ENCODE measurements at places on chromosomes 4 and X. TPM values are rescaled to one million over a fixed set of nuclear protein-coding genes. Genes with fewer than 3 reads are reported as not detected.

LRRC66 gene
- 0.33 TPM for total RNA-seq

MTTP gene
- total RNA-seq: not detected

FGB gene
- not detected for total RNA-seq

CXCL1 gene
- 52.7 TPM for total RNA-seq

SORBS2 gene
- total RNA-seq: 218 TPM

TLR2 gene
- total RNA-seq: 15.8 TPM

AMER1 gene
- 7.6 TPM for total RNA-seq

TCEANC gene
- 5.3 TPM for total RNA-seq

TRPC3 gene
- total RNA-seq: 0.26 TPM

IBSP gene
- total RNA-seq: not detected

FGF13 gene
- total RNA-seq: 1.0 TPM

STARD8 gene
- total RNA-seq: 6.0 TPM

SLC26A1 gene
- total RNA-seq: 1.6 TPM

OTC gene
- 3.6 TPM for total RNA-seq

GABRG1 gene
- not detected for total RNA-seq

MAGEE1 gene
- total RNA-seq: 5.9 TPM

- H3K27me3 ChIP-seq: no peaks in the 10 kb centered on the region
- no peak overlapping the region for H3K4me3 ChIP-seq
- H3K27ac ChIP-seq: no peak overlapping the region
- H3K36me3 ChIP-seq: no peaks in the 10 kb centered on the region
Measured at GRCh38 chrX:42460706-42461105, 317.3 kb downstream of the PPP1R2C start.

- no peak overlapping the region for H3K4me3 ChIP-seq
- no peak for DNase-seq
Measured at GRCh38 chr4:154609532-154609931, 2.9 kb downstream of the FGG start.

DNA sequence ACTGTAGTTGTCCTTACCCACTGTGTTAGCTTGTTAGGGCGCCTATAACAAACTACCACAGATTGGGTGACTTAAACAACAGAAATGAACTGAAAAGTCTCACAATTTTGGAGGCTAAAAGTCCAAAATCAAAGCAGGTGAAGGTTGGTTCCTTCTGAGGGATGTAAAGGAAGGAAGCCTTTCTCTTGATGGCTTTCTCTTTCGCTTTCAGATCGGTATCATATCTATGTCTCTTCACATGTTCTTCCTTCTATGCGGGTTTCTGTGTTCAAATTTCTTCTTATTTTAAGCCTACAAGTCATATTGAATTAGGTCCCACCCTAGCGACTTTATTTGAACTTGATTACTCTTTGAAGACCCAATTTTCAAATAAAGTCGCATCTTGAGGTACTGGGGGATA, 118.6 kb downstream of the CPXCR1 start:
- no peak overlapping the region for H3K4me3 ChIP-seq
- H3K27ac ChIP-seq: no peak overlapping the region
- DNase-seq: no peak
- no peaks in the 10 kb centered on the region for H3K27me3 ChIP-seq

DNA sequence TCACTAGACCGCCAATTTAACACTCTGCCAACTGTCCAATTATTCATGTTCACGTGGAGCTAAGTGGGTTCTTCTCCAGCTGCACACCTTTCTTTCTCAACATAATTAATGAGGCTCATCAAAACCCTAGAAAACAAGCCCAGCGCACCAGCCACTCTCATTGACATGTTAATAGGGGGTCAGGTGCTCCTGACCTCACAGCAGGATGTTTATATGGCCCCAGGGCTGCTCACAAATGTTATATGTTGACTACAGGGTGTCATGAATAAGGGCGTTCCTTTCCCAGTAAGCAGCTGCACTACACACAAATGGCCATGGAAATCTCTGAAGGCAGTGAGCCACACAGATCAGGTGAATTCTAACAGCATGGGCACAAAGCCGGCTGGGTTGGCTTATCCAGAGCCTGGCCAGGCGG, 209.8 kb downstream of the MGST2 start:
- no peak overlapping the region for H3K27ac ChIP-seq
- H3K4me3 ChIP-seq: no peak overlapping the region
- H3K36me3 ChIP-seq: no peaks in the 10 kb centered on the region
- DNase-seq: no peak

- H3K4me3 ChIP-seq: no peak overlapping the region
- no peaks in the 10 kb centered on the region for H3K27me3 ChIP-seq
- H3K4me1 ChIP-seq: peaks cover 17% of the 10 kb centered on the region
- no peak overlapping the region for H3K27ac ChIP-seq
- no peak for DNase-seq
Measured at GRCh38 chr4:186151499-186151898, 39.9 kb upstream of the CYP4V2 start.

DNA sequence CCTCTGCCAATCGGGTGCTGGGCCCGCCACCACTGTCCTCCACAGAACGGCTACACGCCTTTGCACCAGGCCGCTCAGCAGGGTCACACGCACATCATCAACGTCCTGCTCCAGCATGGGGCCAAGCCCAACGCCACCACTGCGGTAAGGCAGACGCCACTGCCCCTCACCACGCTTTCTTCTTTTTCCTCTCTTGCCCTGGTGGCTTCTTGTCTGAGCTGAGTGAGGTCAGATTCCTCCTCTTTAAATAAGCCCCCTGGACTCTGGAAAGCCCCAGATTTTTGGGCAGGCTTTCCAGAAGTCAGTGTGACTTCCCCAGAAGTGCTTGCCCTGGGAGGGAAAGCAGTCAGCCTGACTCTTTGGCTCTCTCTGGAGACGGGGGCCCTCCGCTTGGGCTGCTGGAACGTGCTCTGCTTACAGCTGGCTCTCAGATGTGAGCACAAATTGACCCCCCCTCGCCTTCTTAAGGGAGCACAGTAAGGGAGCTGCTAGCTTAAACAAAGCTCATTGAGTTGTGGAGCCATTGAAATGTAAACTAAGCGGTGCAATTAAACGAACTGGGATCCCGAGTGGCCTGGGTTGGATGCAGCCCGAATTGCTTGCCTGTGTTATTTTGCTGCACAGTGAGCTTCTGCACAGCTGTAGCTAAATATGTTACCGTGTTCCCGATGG, 243.1 kb downstream of the ANK2 start:
- H3K36me3 ChIP-seq: no peaks in the 10 kb centered on the region
- no peaks in the 10 kb centered on the region for H3K4me1 ChIP-seq
- H3K27me3 ChIP-seq: no peaks in the 10 kb centered on the region
- DNase-seq: no peak
- H3K4me3 ChIP-seq: no peak overlapping the region

DNA sequence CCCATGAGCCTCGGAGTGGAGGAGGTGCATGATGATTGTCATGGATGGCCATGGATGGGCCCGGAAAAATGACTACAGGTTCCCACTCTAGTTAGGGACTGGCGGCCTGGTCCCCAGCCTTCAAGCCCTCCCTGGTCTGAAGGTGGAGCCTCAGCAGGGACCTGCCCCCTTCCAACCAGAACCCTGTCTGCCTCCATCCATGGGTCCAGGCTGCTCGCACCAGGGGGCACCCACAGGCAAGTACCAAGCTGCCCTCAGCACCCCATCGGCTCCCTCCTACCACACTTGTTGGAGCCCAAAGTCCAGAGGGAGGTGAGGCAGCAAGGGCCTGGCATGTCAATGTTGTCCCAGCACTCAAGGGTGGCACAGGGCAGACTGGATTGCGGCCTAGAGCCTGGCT, 2468.6 kb downstream of the PCDH7 start:
- no peaks in the 10 kb centered on the region for H3K27me3 ChIP-seq
- H3K4me1 ChIP-seq: no peaks in the 10 kb centered on the region

- H3K36me3 ChIP-seq: no peaks in the 10 kb centered on the region
- H3K4me1 ChIP-seq: peaks cover 34% of the 10 kb centered on the region
- H3K27me3 ChIP-seq: no peaks in the 10 kb centered on the region
- peak overlapping the region; percentile 26 for H3K4me3 ChIP-seq
- no peak for DNase-seq
- H3K27ac ChIP-seq: peak overlapping the region; percentile 88
Measured at GRCh38 chrX:12975670-12975965, 708 bp downstream of the TMSB4X start.

DNA sequence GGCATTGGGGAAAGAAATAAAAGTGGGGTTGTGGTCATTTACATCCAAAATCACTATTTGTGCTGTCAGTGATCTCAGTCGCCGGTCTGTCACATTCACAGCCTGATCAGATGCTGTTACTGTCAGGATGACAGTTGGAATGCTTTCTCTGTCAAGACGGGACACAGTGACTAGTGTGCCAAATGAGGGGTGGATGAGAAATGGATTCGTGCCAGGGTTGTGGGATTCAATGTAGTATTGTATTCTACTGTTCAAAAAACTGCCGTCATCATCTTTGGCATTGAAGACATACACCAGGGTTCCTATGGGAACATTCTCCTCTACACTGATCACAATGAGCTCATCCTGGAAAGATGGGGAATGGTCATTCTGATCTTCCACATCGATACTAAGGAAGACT, 171.1 kb downstream of the DCHS2 start:
- H3K27me3 ChIP-seq: no peaks in the 10 kb centered on the region
- no peaks in the 10 kb centered on the region for H3K4me1 ChIP-seq
- no peaks in the 10 kb centered on the region for H3K36me3 ChIP-seq
- H3K27ac ChIP-seq: no peak overlapping the region

GRCh38 chr4:91373546-91373945, 930.2 kb upstream of the GRID2 start:
- H3K4me1 ChIP-seq: no peaks in the 10 kb centered on the region
- no peak overlapping the region for H3K4me3 ChIP-seq
- H3K27me3 ChIP-seq: no peaks in the 10 kb centered on the region
- no peak for DNase-seq
- H3K36me3 ChIP-seq: no peaks in the 10 kb centered on the region
- H3K27ac ChIP-seq: no peak overlapping the region

GRCh38 chr4:148292686-148293085, 149.5 kb downstream of the NR3C2 start:
- H3K27ac ChIP-seq: no peak overlapping the region
- H3K27me3 ChIP-seq: no peaks in the 10 kb centered on the region
- peaks cover 54% of the 10 kb centered on the region for H3K4me1 ChIP-seq

GRCh38 chrX:54885740-54886139, 34.9 kb upstream of the TRO start:
- H3K27me3 ChIP-seq: no peaks in the 10 kb centered on the region
- H3K4me1 ChIP-seq: no peaks in the 10 kb centered on the region
- no peak overlapping the region for H3K4me3 ChIP-seq
- H3K36me3 ChIP-seq: no peaks in the 10 kb centered on the region

GRCh38 chrX:11321986-11322385, 28.8 kb downstream of the AMELX start:
- no peaks in the 10 kb centered on the region for H3K36me3 ChIP-seq
- no peak for DNase-seq
- H3K4me1 ChIP-seq: no peaks in the 10 kb centered on the region
- no peak overlapping the region for H3K27ac ChIP-seq
- H3K4me3 ChIP-seq: no peak overlapping the region
- H3K27me3 ChIP-seq: no peaks in the 10 kb centered on the region

- H3K36me3 ChIP-seq: no peaks in the 10 kb centered on the region
- H3K4me1 ChIP-seq: no peaks in the 10 kb centered on the region
- H3K27ac ChIP-seq: no peak overlapping the region
- DNase-seq: no peak
Measured at GRCh38 chr4:82293304-82293703, 80.5 kb downstream of the HNRNPD start.

DNA sequence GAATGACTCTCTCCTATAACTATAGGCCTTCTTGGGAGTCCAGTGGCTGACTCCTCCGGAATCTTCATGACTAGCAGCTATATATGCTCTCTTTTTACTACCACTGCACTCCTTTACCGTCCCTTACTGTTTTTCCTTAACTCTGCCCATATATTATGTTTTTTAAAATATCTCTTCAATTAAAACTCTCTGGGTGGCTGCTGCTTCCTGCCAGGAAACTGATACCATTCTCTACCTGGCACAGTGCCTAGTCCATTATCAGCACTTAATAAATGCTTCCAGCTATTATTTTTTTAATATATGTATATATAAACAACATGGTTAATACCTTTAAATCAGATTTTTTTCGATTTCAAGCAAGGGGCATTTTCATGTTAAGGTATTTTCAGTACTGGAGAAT, 136.6 kb upstream of the FAM47B start:
- no peaks in the 10 kb centered on the region for H3K27me3 ChIP-seq
- no peak overlapping the region for H3K4me3 ChIP-seq
- DNase-seq: no peak
- no peak overlapping the region for H3K27ac ChIP-seq
- H3K36me3 ChIP-seq: no peaks in the 10 kb centered on the region
- no peaks in the 10 kb centered on the region for H3K4me1 ChIP-seq

- no peak for DNase-seq
- no peaks in the 10 kb centered on the region for H3K4me1 ChIP-seq
Measured at GRCh38 chrX:107894038-107894437, 68.4 kb downstream of the MID2 start.

DNA sequence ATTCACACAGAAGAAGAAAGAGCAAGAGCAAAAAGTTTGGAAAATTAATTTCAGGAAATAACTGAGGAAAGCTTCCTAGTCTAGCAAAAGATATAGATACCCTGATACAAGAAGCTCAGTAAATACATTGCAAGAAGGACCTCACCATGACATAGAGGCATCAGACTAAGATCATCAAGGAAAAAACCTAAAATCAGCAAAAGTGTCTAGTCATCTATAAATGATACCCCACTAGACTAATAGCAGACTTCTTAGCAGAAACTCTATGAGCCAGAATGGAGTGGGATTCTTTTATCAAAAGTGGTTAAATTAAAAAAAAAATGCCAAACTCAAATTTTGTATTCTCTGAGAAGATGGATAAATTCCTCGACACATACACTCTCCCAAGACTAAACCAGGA, 10.5 kb upstream of the APOOL start:
- no peaks in the 10 kb centered on the region for H3K36me3 ChIP-seq
- H3K4me1 ChIP-seq: no peaks in the 10 kb centered on the region
- DNase-seq: no peak
- H3K27ac ChIP-seq: no peak overlapping the region
- H3K27me3 ChIP-seq: no peaks in the 10 kb centered on the region
- H3K4me3 ChIP-seq: no peak overlapping the region

DNA sequence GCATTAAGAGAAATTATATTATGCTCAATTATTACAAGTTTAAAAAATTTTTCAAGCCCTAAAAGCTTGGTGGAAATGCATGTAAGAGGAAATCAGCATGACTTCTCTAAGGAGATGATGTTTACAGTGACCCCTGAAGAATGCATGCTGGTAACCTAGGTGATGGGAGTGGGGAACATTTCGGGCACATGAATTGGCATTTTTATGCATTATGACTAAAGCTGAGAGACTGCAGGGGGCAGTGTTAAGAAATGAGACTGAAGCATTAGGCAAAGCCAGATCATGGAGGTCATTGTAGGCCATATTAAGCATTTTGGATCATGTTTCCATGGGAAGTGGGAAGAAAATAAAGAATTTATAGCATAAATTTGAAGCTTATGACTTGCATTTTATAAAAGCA, 421.3 kb downstream of the FAT4 start:
- no peaks in the 10 kb centered on the region for H3K36me3 ChIP-seq
- no peak overlapping the region for H3K4me3 ChIP-seq
- no peak for DNase-seq
- no peaks in the 10 kb centered on the region for H3K27me3 ChIP-seq

GRCh38 chr4:184897895-184898294, 72.1 kb upstream of the ACSL1 start:
- H3K4me3 ChIP-seq: no peak overlapping the region
- H3K27ac ChIP-seq: no peak overlapping the region
- no peak for DNase-seq
- H3K36me3 ChIP-seq: no peaks in the 10 kb centered on the region
- no peaks in the 10 kb centered on the region for H3K27me3 ChIP-seq

Measured in body of pancreas (tissue), 4 donors.